ENCODE measurements at places on chromosomes 5 and 9.

- DNase-seq, result no peak
Observed at GRCh38 chr5:127810707-127811490, 107.7 kb downstream of the CCDC192 start.

DNA sequence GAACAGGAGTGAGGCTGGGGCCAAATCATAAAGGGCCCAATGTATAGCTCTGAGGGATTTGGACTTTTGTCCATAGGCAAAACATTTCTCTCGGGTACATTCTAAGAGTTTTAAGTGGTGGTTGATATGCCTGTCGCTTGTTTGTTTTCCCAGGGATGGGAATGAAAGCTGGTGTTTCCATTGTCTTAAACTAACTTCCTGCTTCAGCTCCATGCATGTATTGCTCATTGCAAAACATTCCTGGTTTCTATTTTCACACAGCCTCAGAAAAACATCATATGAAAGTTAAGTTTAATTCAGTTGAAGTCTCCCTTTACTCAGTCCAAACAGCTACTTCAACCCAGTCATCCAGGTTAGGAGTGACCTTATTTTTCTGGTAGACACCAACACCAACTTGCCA lies 235.0 kb downstream of the ACTL7B start:
- DNase-seq, result no peak

DNA sequence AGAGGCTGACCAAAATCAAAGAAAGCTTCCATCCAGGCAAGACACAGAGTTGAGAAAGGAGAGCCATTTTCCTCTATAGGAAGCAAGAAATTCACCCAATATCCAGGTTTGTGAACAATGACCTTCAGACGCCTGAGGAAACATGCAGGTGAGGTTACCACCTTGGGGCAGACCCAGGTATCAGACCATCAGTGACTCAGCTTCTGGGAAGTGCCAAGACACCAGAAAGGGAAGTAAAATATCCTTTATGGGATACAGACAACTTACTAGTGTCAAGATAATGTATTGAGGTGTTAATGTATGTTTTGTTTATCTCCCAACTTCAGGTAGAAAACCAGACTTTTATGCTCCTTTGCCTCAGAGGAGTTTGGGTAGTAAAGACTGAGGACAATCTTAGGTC lies 2.2 kb upstream of the DTWD2 start:
- no peak for DNase-seq

GRCh38 chr5:40945111-40945510 lies 35.8 kb downstream of the C7 start:
- DNase-seq, result no peak

DNA sequence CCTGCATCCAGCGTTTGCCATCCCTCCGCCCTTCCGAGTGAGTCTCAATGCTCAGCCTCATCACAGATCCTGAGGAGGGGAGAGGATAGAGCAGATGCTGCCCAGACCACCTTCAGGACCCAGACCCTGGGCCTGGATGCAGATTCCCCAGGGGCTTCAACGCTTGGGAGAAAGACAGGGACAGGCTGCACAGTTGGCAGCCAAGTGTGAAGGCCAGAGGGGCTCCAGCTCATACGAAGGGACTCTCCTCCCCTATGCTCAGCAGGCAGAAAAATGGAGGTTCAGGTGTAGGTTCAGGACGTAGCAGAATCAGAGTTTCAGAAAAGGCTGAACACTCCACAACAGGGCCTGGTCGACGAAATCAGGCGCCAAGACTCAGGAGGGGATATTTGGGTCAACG lies 378.5 kb upstream of the IRX1 start:
- DNase-seq, result no peak

DNA sequence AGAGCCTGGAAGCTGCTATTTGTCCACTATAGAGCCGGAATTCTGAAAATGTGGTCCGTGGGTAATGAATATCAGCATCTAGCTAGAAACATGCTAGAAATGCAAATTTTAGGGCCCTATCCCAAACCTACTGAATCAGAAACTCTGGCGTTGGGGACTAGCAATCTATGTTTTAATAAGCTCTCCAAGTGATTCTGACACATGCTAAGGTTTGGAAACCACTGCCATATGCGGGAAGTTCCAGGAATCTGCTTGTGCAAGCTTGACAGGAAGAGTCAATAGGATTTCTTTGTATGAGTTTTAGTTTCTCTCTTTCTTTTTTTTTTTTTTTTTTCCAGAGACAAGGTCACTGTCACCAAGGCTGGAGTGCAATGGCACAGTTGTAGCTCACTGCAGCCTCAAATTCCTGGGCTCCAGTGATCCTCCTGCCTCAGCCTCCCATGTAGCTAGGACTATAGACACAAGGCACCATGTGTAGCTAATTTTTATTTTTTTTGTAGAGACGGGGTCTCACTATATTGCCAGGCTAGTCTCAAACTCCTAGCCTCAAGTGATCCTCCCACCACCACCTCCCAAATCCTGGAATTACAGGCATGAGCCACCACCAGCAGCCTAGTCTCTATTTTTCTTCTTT lies 26.4 kb upstream of the CARNMT1 start:
- DNase-seq, result no peak

Measured in A549 (cell line).